Stimulated activated memory B cell treated with anti-CD40 and anti-IgM and Interleukin-4, amounts not matched to agents 10 μg/mL and 1 μg/mL and 100 μg/mL, for 72 hours (primary cell): ENCODE measurements at places on chromosomes 11 and 22.
A peak's percentile ranks its signal among the peaks of the same experiment; 100 is the strongest.

- ATAC-seq, result no peak
Observed at GRCh38 chr11:133503236-133503635, 29.1 kb downstream of the OPCML start.

GRCh38 chr22:30422481-30423300 lies 2.9 kb upstream of the MTFP1 start:
- no peak for ATAC-seq

DNA sequence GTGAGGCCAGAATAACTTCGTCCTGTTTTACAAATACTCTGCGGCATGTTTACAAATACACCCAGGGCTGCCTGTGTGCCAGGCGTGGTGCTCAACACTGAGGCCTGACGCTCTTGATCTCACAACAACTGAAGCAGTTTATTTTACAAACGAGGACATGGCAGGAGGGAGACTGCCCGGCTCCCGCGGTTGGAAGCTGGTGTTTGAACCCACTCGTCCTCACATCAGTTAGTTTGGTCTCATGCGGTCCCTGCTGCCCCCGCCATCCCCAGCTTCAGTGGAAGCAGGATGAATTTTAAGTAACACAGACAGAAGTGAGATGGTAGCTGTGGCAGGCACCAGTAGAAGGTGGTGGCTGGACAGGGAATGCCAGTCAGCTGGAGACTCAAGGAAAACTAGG lies 16.4 kb downstream of the KIAA0930 start:
- ATAC-seq, result no peak

- ATAC-seq, result no peak
Observed at GRCh38 chr11:113722221-113722620, 16.1 kb upstream of the TMPRSS5 start.

DNA sequence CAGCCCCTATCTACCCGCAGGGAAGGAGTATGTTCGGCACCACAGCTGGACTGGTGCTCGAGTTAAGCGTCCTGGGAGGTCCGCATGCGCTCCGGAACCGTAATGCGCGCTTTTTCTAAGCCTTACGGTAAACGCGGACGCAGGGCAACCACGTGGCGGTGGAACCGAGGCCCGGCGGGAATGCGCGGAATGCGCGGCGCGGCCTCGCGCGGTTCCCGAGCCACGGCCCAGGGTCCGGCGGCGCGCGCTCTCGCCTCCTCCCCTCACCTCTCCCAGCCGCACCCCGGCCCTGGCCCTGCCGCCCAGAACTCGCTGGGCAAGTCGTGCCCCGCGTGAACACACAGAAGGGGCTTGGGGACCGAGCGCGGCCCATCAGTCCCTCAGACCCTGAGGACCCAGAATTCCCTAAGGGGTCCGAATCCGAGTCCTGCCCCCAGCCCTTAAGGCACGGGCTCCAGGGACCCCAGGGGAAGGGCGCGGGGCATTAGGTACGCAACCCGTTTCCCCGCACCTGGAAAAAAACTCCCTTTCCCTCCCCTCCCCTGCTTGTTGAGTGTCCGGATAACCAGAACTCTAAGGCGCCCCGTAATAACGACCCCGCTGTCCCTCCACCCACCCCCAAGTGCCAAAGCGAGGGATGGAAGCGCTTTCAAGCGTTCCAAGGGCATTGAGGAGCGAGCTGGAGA lies 4.3 kb upstream of the CCND1 start:
- ATAC-seq, result no peak

DNA sequence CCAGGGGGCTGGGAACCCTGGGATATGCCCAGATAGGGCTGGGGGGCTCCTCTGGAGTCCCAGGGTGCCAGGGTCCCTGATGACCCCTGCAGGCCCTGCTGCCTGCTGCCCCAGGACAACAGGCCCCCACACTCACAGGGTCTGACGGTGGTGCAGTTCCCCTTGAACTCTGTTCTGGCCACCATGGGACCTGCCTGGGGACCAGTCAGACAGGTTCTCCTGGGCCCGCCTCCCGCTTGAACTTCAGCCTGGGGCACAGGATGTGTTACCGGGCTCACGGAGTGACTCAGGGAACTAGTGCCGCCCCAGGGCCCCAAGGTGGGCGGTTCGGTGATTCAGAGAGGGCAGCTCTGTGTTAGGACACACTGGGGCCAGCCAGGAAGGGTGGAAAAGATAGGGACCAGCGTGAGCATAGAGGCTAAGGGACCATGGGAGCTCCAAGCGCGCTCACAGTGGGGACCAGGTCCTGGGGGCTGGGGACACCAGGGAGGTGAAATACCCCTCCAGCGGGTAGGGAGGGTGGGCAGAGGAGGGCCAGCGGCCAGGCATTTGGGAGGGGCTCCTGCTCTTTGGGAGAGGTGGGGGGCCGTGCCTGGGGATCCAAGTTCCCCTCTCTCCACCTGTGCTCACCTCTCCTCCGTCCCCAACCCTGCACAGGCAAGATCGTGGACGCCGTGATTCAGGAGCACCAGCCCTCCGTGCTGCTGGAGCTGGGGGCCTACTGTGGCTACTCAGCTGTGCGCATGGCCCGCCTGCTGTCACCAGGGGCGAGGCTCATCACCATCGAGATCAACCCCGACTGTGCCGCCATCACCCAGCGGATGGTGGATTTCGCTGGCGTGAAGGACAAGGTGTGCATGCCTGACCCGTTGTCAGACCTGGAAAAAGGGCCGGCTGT lies 21.5 kb upstream of the TXNRD2 start:
- ATAC-seq, result no peak

GRCh38 chr11:80815752-80816453 lies 1375.1 kb upstream of the TENM4 start:
- ATAC-seq, result peak; percentile 85

DNA sequence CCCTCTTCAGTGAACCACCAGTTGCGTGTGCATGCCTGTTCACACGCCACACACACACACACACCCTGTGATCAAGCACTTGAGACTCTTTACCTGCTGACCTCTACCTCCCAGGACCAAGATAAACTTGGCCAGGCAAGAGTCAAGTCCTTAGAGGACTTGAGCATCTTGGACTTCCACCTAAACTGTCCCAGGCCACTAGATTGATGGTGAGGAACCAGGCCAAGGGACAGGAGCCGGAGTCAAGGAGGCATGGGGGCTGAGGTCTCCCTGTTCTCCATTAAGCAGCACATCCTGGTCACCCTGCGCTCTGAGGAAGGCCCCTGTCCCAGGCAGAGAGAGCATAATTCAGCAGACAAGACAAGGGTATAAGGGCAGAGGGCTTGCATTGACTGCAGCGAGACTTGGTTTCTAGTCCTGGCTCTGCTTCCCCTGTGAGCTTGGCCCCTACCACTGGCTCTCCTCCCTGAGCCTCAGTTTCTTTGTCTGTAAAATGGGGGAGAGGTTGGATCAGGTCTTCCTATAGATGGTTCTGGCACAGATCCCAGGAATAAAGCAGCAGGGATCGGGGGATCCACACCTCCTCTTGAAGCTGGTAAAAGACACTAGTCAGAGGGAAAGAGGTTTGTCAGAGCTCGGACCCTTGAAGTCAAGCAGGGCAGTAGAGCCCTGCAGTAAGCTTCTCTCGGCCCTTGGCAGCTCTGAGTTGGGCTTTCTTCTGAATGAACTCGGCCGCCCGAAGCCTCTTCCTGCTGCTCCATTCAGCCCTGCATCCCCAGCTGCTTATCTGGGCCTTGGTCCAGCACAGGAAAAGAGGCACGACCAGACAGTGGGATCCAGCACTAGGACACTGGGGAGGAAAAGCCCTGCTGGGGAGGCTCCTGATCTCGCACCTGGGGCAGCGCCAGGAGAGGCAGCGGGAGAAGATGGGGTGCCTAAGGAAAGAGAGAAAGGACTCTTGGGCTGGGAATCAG lies 2.0 kb downstream of the CREB3L1 start:
- ATAC-seq, result no peak

DNA sequence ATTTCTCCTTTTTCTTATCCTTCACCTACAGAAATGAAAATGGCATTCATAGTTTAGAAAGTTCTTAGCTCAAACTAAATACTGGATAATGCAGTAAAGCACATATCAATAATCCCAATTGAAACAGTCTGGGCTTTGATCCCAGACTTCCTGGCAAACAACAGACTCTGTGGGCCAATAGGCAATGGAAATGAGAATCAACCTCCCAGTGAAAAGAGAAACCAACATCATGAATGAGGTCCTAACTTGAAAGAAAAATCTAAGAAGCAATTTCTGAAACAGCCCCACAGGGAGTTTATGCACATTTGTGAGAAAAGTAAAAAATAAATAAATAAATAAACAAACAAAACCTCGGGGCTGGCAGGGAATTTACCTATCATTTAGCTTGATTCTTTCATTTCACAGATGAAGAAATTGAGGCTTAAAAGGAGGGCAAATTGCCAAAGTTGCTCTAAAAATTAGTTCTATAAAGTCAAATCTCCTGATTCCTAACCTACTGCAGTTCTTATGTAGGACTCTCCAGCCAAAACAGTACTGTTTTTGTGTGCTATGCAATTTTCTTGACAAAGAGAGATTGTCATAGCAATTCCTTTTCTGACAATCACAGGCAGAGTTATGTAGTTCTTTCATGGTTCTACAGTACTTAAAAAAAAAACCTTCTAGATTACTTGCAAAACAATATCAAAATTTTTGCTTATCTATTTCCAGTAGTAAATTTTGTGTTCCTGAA lies 265.8 kb downstream of the GRM5 start:
- no peak for ATAC-seq

GRCh38 chr11:73590991-73591390 lies 6.9 kb downstream of the FAM168A start:
- no peak for ATAC-seq

- no peak for ATAC-seq
Observed at GRCh38 chr11:46393231-46393616, 1.6 kb upstream of the CHRM4 start.

DNA sequence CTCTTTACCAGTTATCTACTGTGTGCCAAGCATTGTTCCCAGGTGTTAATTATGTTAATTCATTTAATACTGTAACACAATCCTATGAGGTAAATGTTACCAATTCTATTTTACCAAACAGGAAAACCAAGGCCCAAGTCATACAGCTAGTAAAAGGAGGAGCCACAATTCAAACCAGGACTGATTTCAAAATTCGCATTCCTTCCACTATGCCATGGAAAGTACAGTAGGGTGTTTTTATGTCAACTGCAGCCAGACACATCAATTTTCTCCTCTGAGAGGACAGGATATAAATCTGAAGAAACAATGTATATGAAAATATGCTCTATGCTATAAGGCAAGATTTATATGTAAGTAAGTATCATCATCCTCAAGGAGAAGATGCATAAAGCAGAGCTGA lies 104.3 kb downstream of the RPL27A start:
- ATAC-seq, result no peak

- no peak for ATAC-seq
Observed at GRCh38 chr22:29039148-29039547, 22.5 kb downstream of the C22orf31 start.

DNA sequence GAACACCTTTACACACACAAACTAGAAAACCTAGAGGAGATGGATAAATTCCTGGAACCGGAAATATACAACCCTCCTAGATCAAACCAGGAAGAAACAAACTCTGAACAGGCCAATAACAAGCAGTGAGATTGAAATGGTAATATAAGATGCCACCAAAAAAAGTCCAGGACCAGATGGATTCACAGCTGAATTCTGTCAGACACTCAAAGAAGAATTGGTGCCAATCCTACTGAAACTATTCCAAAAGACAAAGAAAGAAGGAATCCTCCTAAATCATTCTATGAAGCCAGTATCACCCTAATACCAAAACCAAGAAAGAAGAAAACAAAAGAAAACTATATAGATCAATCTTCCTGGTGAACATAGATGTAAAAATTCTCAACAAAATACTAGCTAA lies 33.9 kb downstream of the PIWIL3 start:
- no peak for ATAC-seq

- no peak for ATAC-seq
Observed at GRCh38 chr11:66906061-66906733, 49.3 kb downstream of the LRFN4 start.

GRCh38 chr11:65452806-65453490 lies 30.4 kb downstream of the NEAT1 start:
- ATAC-seq, result no peak

DNA sequence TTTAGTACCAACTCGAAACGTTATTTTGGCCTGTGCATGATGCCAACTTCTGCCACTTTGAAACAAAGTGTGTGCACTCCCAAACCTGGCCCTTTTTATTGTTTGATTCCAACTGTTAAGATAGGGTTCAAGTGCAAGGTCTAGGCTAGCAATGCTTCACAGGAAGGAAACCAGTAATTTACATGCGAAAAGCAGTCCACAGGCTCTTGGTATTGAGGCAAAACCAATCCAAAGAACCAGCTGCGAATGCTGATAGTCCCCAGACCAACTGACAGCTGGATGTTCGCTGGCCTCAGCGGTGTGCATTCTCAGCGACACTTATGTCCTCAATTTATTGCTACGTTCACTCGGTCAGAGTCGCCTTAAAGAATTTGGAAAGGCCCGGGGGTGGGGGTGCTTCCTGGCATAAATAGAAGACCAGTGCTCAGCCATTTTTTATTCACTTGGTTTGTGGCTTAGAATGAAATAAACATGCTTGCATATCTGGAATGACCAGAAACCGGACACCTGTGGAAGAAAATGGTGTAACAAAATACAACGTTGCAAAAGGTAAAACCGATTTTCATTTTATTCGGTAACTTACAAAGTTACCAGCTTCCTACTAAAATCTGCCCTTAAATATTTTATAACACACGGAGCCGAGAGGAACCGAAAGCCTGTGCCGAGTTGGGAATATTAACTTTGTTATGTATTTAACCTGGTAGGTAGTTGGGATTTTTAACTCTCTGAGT lies 1.6 kb downstream of the CPT1A start:
- ATAC-seq, result no peak

DNA sequence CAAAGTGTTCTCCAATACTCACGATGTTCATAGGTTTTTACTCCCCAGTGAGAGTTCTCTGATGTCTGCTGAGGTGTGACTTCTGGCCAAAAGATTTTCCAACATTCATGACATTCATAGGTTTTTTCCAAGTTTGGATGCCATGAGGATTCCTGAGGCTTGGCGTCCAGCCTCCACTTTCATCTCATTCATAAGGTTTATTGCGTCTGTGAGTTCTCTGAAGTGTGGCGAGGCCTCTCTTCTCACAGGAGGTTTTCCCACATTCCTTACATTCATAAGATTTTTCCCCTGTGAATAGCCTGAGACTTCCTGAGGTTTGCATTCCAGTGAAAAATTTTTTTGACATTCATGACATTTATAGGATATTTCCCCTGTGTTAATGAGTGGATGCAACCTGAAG lies 1014.1 kb downstream of the LRRC4C start:
- no peak for ATAC-seq
